ENCODE measurements at places on chromosomes 12 and 14.

- no peak for DNase-seq
Observed at GRCh38 chr14:91796617-91797347, 64.9 kb upstream of the CATSPERB start.

DNA sequence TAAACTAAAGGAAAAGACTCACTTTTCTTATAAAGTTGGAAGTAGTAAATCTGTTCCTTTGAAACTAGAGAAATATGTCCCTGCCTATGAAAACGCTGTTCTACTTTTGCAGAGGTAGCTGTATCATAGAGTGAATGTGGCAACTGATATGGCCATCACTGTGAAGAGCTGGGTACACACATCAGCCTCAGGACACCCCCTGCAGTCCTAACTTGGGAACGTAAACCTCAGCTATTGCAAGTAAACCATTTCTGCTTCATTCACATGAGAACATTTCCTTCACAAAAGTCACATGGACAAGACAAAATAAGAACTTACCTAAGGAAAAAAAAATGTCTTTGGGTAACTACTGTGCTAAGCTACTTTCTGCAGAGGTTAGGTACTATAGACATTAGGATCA, 233.3 kb upstream of the PPFIA2 start:
- DNase-seq = peak; percentile 21

GRCh38 chr12:71768900-71769299, 14.2 kb downstream of the RAB21 start:
- DNase-seq = no peak

GRCh38 chr14:36442824-36443241, 77.2 kb downstream of the NKX2-1 start:
- DNase-seq = no peak

DNA sequence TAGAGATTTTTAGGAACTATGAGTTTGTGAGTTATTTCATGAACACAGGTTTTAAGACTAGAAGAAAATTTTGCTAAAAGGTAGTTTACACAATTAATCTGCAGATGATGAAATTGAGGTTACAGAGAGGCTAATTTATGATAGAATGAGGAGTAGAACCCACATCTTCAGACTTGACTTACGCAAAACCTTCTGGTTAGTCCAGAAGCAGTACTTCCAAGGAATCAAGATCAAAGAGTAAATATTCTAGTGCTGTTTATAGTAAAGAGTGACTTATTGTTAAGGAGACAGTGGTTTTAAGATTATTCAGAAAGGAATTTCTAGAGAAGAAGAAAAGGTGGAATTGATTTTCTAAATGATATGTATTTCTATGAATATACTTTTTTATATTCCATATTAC, 10.6 kb upstream of the KITLG start:
- no peak for DNase-seq

DNA sequence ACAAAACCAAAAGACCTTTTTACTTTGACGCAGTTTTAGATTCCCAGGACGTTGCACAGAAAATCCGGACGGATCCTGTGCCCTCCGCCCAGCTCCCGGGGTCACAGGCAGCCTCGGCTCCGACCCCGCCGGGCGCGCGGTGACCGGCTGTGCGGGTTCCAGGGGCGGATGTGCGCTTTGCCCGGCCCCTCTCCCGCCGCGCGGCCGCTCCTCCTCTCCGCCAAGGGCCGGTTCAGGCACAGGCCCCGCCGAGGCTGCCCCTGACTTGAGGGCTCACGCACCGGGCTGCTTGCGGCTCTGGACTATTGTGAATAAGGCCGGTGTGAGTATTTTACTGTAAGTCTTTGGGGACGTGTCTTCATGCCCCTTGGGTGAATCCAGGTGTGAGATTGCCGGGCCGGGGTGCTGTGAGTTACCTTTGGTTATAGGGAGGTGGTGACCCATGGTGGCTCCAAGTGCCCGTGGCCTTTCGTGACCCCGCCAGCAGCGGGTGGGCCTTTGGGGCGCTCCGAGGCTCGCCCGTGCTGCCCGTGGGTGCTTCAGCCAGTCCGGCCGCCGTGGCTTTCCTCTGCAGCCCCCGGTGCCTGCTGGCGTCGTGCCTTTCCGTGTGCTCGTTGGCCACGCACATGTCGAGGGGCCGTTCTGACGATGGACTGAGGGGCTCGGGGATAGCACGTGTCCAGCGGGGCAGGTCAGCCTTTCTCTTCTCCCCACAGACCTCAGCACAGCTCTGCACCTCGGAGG, 45.9 kb downstream of the NOC4L start:
- no peak for DNase-seq

DNA sequence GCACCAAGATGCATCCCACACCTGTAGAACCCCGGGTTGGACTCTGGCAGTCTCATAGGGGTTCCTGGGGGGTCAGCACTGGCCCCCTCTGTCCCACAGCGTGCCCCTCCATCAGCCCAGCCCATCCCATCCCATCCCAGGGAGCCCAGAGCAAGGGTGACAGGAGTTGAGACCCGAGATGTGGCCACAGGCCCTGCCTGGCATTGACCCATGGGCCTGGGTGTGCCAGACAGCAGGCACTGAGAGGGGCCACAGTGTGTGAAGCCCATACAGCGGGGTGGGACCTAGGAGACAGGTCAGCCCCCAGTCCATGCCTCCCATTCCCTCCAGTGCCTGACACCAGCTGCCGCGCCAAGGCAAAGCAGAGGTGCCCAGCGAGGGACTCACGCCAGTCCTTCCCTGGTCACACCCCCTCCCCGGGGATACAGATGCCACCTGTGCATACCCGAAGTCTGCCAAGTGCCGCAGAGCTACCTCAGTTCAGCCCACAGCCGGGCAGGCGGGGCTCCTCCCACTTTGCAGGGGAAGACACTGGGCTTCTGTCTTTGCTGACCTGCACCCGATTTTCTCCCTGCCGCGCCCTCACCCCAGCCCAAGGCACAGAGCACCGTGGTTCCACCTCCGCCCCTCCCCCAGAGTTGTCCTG, 50.4 kb downstream of the CYP46A1 start:
- no peak for DNase-seq
